CD4-positive, alpha-beta T cell (primary cell): ENCODE measurements at places on chromosomes 5 and 9.

GRCh38 chr9:13967438-13967837 lies 346.5 kb downstream of the NFIB start:
- no peak for DNase-seq

DNA sequence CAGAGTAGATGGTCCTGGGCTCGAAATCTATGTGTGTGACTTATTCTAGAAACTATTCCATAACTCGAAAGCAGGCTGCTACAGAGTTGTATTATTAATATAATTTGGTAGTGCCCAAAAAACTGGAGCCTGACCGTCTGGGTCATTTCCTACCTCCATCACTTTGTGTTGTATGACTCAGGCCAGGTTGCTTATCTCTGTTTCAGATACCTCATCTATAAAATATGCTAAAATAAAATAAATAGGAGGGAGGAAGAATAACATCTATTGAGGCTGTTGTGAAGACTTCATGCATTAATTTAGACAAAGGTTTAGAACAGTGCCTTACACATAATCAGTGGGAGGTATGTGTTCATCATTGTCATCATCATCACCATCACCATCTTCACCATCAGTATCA lies 57.7 kb downstream of the PDE4D start:
- no peak for DNase-seq

GRCh38 chr9:112037281-112038016 lies 137.6 kb downstream of the SUSD1 start:
- peak; percentile 68 for DNase-seq

- DNase-seq, result no peak
Measured at GRCh38 chr5:143297756-143298155, 105.7 kb downstream of the NR3C1 start.

- DNase-seq, result no peak
Measured at GRCh38 chr5:159877894-159878448, 38.3 kb upstream of the ADRA1B start.

- no peak for DNase-seq
Measured at GRCh38 chr5:80503641-80504040, 15.7 kb downstream of the FAM151B start.

DNA sequence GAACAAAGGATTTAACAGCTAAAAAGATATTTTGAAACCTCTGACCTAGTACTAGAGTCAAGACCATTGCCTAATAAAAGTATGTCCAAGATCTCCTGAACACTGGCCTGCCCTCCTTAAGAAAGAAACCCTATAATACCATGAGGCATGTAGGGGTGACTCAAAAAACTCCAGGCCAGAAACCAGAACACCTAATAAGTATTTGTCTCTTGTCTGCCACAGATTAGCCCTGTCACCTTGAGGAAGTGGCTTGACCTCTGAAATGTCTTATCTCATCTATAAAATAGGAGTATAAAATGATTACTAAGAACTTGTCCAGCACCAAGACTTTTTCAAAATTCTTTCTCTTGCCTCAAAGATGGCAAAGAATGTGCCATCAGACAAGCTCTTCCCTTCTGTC lies 125.5 kb upstream of the RASGRF2 start:
- DNase-seq, result no peak

DNA sequence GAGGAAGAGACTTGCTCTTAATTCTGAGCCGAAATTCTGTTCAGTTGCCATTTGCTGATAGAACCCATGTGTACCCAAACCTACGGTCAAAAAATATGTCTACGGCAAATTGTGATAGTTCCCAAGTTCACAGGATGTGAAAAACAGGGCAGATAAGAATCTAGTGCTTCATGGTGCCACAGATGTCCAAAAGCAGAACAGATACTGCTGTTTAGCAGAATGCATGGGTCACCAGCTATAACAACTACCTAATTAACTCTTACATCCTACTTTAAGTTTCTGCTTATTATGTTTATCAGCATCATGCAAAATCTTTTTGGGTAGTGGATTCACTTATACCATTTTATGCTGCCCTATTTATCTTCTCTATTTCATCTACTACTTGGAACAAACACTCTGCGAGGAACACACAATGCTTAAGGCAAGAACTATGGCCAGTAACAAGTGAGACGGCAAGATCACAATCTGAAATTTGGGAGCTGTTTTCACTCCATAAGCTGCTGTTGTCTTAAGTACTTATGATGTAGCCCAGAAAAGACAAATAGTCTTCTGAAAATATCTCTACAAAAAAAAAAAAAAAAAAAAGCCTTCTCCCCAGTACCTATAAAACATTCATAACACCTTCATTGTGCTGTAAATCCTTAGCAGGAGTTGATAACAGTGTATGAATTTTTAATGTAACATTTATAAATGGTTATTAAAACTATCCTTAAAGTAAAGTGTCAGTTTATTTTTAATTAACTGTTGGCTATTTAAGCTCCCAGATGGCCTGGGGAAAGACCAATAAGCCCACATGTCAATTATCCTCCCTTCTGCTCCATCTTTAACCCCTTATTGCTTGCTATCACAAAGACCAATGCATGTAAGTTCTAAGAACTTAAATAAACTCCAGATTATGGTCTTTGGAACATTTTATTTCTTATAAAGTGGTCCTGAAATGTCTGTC lies 232.3 kb downstream of the TLR4 start:
- no peak for DNase-seq

DNA sequence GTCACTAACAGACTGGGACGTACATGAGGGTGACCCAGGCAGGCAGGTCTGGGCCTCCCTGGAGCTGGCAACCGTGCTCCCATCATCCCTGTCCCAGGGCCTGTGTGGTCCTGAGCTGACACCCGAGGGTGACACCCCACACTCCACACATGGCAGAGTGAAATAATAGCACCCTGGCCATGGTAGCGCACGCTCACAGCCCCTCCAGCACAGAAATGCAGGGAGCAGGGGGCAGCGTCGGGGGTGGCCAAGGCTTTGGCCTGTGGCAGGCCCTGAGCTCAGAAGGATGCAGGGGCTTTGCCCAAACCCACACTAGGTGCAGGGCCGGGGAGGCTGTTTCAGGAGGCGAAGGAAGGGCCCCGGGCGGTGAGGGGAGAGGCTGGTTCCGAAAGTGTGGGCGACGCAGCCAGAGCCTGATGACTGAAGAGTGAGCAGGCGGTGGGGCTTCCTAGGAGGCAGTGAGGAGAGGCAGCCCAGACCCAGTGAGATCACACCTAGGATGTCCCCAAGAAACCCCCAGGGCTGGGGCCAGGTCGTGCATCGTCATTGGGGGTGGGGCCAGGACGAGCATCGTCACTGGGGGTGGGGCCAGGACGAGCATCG lies 12.9 kb downstream of the OR2V2 start:
- DNase-seq, result peak; percentile 80

GRCh38 chr9:83430681-83431080 lies 107.5 kb downstream of the FRMD3 start:
- DNase-seq, result no peak

DNA sequence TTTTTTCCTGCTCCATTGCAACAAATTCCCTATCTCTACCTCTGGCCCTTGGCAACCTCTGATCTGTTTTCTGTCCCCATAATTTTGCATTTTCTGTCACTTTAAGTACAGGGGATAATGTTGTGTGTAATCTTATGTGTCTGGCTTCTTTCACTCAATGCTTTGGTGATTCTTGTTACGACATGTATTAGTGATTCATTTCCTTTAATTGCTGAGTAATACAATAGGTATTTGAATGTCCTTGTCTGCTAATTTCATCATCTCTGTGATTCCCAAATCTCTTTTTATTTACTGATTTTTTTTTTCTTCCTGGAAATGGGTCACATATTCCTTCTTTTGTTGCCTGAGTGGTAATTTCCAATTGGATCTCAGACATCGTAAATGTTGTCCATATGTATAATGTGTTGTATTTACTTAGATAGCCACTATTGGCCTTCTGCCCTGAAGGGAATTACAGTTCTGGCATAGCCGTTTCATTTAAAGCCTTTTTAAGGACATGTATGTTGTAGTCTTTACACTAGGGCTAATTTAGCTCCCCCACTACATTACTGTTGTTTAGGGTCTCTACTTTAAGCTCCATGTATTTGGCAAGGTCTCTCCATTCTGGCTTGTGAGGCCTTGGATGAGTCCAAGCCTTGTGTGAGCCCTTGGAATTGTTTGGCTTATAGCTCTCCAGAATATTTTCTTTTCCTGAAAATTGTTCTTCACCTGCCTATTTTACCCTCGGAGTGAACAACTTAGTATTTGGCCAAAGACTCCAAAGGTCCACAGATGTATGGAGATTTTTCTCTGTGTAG lies 683.8 kb downstream of the LRRC70 start:
- no peak for DNase-seq

DNA sequence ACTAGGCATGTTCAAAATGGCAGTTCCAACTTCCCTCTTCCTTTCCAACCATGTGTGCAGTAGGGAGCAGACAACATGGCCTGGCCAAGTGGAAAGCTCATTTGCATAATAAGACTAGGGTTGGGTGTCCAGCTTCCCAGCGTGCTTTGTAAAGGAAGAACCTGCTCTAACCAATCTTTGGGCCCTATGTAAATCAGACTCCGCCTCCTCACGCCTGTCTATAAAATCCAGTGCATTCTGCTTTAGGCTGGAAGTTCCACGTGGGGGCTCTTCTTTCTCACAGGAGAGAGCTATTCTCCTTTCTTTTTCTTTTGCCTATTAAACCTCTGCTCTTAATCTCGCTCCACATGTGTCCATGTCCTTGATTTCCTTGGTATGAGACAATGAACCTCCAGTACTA lies 83.4 kb downstream of the GCNT1 start:
- no peak for DNase-seq

- DNase-seq, result no peak
Measured at GRCh38 chr9:128503870-128504269, 649 bp upstream of the GLE1 start.

DNA sequence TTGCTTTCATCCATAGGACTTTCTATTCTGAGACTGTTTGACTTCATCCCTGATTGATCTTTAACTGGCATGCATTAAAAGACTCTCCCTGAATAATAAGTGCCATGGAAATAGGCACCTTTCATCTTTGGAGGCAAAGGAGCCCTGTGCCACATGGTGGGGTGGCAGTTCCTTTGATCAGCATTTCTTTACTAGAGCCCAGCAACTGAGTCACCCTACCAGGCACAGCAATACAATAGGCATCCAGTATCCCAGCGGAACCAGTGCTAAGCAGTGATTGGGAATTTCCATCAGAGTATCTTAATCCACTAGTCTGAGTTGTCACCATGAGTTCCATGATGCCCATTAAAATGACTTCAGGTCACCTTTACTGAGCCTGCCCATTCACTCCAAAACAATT lies 476.1 kb upstream of the MPDZ start:
- no peak for DNase-seq

GRCh38 chr5:28165096-28165495 lies 1126.7 kb upstream of the CDH9 start:
- DNase-seq, result no peak

DNA sequence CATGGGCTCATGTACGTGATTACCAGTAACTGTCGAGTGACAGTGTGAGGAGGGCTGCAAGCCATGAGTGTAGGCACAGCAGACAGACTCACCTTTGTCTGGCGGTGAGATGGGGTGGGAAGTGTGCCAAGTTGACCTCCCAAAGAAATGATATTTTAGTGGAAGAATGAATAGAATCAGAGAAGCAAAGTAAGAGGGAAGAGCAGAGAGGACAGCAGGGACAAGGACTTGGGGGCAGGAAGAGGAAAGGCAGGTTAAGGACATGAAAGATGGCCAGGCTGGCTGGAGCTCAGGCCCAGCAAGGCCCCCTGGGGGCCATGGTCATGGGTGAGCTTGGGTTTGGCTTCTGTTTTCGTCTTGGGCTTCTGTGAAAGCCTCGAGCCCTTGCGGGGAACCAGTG lies 20.2 kb downstream of the TGFBI start:
- no peak for DNase-seq

GRCh38 chr9:70614786-70615463 lies 200.5 kb upstream of the KLF9 start:
- DNase-seq, result no peak
